ENCODE measurements at places on chromosomes 3 and 15.

DNA sequence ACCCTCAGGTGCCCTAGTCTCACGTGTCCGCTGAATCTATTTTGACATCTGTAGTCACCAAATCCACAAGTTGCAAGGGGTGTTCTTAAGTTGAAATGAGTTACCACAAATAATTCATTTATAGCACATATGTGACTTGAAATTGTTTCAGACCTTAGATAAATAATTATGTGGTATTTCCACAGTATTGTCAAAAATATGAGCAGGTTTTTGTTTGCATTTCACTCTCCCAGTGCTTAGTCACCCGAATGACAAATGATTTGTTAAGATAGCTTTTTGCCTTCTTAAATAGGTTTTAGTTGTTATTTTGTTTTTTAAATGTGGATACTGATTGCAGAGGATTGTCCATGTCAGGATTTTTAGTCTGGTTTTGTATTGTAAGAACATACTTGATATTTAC lies 2.6 kb downstream of the MFSD1 start:
- no peak for DNase-seq

GRCh38 chr3:182284793-182285192 lies 508.5 kb upstream of the ATP11B start:
- DNase-seq, result no peak

DNA sequence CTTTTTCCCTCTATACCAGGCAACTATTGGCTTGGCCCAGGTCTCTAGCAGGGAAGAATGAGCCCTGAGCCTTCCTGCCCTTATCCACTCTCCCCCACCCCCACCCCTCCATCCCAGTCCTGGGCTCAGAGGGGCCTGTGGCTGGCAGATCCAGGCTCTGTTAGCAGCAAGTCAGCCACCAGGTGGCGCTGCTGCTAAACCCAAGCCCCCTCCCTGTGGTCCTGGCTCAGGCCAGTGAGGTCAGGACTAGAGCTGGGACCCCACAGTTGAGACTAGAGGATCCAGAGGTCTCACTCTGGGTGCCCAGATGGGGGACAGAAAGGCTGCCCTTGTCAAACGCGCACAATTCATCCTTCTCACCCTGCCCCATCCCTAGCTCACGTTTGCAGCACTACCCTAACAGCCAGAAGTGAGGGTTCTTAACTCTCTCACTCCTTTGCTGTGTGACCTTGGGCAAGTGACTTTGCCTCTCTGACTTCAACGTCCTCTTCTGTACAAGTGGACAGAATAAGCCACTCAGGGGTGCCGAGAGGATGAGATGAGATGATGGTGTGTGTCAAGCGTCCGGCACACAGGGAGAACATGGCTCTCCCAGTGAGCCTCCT lies 46.8 kb upstream of the SLC6A1 start:
- no peak for DNase-seq

- no peak for DNase-seq
These were observed 1.1 kb upstream of the PLSCR2 start for GRCh38 chr3:146470425-146470990.

DNA sequence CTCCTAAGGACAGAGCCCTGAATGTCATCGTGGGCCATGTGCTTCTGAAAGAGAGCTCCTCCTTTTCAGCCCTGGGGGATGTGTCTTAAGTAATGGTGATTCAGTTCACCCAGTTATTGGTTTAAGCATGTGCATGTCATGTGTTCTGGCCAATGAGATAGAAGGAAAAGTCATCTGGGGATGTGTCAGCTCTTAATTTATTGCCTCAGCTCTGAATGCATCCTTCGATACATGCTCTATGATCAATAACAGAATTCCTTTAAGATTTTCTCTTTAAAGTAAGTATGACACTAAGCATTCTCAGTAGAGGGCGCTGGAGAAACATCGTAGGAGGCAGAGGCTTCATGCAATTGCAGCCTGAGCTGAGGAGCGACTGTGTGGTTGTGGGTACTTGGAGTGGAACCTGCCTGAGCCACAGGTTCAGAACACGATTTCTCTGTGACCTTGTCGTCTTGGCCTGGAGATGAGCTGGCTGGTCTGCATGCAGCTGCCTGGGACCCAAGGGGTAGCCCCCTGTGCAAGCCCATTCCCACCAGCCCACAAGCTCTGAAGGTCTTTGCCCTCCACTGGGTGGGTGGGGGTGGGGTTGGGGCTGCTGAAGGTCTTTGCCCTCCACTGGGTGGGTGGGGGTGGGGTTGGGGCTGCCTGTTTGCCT lies 69.5 kb downstream of the C3orf38 start:
- DNase-seq, result no peak

GRCh38 chr15:66483131-66483566 lies 14.4 kb downstream of the SNAPC5 start:
- DNase-seq, result peak; percentile 53

DNA sequence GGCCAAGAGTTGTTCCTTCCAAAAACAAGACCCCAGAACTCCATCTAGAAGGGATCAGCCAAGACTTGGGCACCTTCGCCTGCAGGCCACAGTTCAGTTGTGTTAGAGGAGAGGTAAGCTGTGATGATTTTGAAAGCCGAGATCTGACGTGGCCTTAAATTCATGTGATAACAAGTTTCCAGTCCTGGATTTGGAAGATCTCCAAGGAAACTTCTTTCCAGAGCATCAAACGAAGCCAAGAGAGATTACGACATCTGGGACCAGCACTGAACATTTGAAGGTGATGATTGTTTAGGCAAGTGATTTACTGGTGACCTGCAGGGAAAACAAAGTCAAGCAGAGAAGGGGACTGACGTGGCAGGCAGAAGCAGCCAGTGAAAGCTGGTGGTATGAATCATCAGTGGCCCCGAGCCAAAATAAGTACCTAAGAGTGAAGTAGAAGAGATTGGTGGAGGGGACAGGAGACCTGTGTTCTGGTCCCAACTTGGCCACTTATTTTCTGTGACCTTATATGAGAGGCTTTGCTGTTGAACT lies 339.0 kb upstream of the PROK2 start:
- peak; percentile 98 for DNase-seq

- peak; percentile 16 for DNase-seq
These were observed 1.4 kb downstream of the HTD2 start for GRCh38 chr3:58307639-58308215.

- DNase-seq, result no peak
These were observed 508.5 kb downstream of the GABRG3 start for GRCh38 chr15:27479296-27480140.
